Foreskin keratinocyte (primary cell): ENCODE measurements at places on chromosomes 5 and 9. TPM values are rescaled to one million over a fixed set of nuclear protein-coding genes. Genes with fewer than 3 reads are reported as not detected.

- DNase-seq: no peak
Measured at GRCh38 chr9:123406691-123407216, 50.8 kb downstream of the CRB2 start.

GRCh38 chr9:97412626-97413385 is 910 bp downstream of the TDRD7 start:
- DNase-seq: peak; percentile 19

- DNase-seq: no peak
Measured at GRCh38 chr5:33072726-33073125, 361.6 kb downstream of the NPR3 start.

GRCh38 chr9:92614763-92615461 is 55.0 kb downstream of the IPPK start:
- DNase-seq: no peak

DNA sequence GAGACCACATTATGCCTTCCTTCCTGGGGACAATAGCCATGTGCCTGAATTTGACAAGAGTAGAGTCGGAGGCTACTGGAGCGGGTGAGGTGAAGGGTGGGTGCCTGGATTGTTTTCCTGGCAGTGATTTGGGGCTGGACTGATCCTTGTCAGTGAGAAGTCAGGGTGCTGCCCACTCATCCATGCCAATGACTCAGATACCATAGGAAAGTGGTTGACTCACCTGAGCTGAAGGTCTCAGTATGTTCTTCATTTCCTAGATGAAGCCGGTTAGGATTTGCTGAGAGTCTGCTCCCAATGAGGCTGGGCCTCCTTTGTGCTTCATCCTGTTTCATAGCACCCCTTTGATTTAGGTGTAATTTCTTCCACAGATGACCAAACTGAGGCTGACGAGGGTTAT is 366.0 kb downstream of the KDM4C start:
- peak; percentile 73 for DNase-seq

- no peak for DNase-seq
Measured at GRCh38 chr9:70143394-70144130, 99.9 kb downstream of the MAMDC2 start.

DNA sequence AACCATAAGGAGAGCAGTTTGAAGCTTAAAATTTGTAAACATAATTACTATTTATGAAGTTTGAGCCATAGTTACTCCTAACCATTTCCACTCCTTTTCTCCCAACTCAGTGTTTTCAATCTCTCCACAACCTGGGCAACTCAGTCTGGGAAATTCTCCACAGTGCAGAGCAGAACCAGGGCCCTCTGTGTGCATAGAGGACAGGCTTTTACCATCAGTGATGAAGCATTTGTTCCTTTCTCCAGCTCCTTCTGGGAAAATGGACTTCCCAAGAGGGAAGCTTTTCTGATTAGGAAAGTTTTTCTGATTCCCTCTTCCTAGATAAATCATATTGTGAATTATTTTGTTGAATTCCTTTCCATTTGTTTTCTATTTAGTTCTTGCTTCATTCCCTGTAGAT is 132.3 kb upstream of the MPDZ start:
- no peak for DNase-seq

- no peak for DNase-seq
Measured at GRCh38 chr5:11012295-11012694, 251.3 kb upstream of the DAP start.

DNA sequence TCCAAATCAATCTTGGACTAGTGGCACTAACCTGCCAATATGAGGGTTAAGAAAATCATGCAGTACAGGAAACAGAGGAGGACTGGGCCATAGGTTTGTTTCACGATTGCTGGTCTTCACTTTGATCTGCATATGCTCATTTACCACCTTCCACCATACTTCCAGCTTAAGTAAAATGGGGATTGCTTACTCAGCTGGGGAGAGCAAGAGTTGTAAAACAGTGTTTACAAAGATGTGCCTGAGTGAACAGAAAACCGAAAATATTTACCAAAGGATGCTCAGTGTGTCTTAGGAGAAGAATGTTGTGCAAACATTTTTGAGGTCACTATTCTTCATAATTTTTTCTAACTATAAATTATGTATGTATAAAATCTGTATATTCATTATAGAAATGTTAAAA is 65.1 kb upstream of the DNAH5 start:
- no peak for DNase-seq

- no peak for DNase-seq
Measured at GRCh38 chr9:87198716-87199115, 251.4 kb upstream of the GAS1 start.

DNA sequence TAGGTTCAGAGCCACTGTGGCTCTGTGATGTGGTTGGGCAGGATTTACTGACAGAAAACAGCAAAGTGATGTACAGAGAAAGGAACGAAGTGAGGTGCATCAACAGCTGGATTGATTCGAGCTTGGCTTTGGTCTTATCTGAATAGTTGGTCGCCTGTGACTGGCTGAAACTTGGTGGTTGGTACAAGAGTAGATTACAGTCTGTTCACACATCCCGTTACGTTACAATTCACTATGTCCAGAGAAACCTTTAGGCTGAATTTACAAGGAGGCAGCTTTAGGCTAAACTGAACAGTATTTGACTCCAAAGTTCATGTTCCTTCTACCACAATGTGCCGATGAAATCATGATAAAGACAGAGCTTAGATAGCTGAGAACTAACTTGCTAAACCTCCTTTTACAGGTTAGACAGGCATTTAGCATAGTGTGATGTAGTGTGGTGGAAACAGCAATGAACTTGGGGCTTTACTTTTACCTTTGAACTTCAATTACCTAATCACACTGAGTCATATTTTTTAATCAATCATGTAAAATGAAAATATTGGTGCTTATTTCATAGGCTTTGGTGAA is 210.2 kb upstream of the PUM3 start:
- DNase-seq: no peak

DNA sequence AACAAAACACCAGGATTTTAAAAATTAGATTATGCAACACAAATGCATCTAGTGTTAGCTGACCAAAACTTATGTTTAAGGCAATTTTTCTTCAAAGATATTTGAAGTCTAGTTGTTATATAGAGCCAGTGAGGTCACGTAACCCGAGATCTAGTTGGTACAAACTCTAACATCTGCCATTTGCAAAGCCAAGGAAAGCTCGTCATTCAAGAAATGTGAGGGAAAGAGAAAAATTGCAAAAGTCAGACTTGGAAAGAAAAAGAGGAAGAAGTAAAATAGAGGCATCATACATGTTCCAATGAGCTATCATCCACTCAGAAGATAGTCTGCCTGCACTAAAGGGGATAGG is 293.4 kb upstream of the PUM3 start:
- DNase-seq: no peak

GRCh38 chr5:132470010-132470392 is 20.6 kb downstream of the IRF1 start:
- DNase-seq: no peak

The ZNF483 gene
- polyA plus RNA-seq: 0.17 and 0.25 TPM in 2 replicates

The SLC36A2 gene
- not detected in 2 replicates for polyA plus RNA-seq

The RNF180 gene
- 0.82 and 1.0 TPM in 2 replicates for polyA plus RNA-seq

The FOXD4 gene
- 0.10 and 0.16 TPM in 2 replicates for polyA plus RNA-seq

The PCDHB4 gene
- 0.01 TPM in 1 of 2 replicates, not detected in the other for polyA plus RNA-seq

The PCDHA1 gene
- not detected in 2 replicates for polyA plus RNA-seq
